ENCODE measurements at places on chromosomes 11 and 22.
A peak's percentile ranks its signal among the peaks of the same experiment; 100 is the strongest.

- DNase-seq: no peak
Measured at GRCh38 chr11:37519781-37520180, 921.7 kb upstream of the RAG2 start.

GRCh38 chr22:28670161-28670560 lies 9.5 kb downstream of the TTC28 start:
- no peak for DNase-seq

GRCh38 chr11:30775233-30775522 lies 189.0 kb upstream of the MPPED2 start:
- DNase-seq: no peak

GRCh38 chr11:94544646-94545263 lies 1.0 kb downstream of the FUT4 start:
- DNase-seq: no peak

DNA sequence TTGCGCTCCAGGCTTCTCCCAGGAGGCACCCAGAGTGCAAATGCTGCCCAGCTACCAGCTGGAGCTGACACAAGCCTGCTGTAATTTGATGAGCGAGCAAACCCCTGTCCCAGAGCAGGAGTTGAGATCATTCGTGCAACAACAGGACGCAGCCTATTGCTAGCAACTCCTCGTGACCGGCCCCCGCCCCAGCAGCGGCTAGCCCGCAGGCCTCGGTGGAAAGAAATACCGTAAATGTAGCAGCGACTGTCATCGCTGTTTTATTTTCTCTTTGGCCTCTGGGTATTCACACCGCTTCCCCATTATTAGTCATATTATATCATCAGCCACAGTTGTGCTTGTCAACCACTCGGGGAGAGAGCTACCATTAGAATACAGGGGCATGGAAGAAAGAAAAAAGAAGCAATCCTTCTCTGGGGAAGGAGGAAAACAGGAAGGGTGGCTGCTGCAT lies 59.2 kb upstream of the ATXN10 start:
- DNase-seq: peak; percentile 27

DNA sequence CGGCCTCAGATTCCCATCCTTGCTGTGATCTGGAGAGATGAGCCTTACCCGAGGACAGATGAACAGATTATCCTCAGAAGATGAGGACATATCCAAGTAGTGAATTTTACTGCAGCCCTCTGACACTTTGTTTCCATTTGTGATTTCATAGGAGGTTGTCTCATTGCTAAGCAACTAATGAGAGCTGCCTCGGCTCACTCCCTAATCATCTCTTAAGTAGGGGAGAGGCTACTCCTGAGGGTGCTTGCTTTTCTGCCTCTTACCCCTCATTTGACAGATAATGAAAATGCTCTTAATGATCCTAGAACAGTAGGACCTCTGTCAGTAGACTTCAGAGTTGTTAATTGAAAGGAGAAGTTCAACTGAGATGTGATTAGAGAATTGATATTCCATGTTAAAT lies 150.9 kb downstream of the TBC1D22A start:
- no peak for DNase-seq

GRCh38 chr22:33875316-33875715 lies 45.0 kb downstream of the LARGE1 start:
- no peak for DNase-seq

DNA sequence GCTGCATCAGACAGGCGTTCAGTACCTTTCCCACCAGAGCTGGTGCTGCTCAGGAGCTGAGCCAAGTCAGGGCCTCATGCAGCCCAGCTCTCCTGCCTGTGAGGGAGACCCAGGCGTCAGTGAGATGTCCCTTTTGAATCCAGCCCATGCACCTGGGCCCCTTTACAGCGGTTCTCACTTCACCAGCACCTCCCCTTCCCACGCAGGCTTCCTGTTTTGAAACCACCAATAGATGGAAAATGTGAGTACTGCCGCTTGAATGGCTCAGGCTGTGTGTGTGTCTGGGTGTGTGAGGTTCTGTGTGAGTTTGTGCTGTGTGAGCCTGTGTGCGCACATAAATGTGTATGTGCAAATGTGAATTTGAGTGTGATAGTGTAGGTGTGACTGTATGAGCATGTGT lies 88.4 kb downstream of the UBASH3B start:
- peak; percentile 61 for DNase-seq

GRCh38 chr22:39117585-39118191 lies 20.6 kb downstream of the APOBEC3H start:
- DNase-seq: peak; percentile 75

GRCh38 chr11:70536051-70536877 lies 137.9 kb downstream of the CTTN start:
- DNase-seq: no peak

GRCh38 chr11:117570701-117571100 lies 226.3 kb downstream of the DSCAML1 start:
- no peak for DNase-seq

GRCh38 chr11:111046291-111046690 lies 199.2 kb upstream of the POU2AF2 start:
- DNase-seq: no peak

- DNase-seq: no peak
Measured at GRCh38 chr11:8065031-8065430, 16.0 kb upstream of the TUB start.

DNA sequence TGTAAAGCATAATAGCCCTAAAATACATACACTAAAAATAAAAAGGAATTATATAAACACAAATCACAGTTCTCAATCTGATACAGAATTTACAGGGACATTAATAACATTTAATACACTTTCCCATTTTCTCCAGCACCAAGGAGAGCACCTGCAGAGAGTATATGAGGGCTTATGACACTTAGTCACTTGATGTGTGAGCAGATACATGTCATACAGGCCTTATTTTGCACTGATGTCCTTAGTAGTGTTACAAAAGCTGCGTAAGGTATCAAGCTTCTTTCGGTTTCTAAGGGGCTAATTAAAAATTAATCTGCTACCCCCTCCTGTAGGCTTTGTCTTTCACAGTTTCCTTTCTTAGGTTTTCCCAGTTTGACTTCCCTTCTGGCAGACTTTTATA lies 61.3 kb downstream of the TRIM44 start:
- DNase-seq: no peak

GRCh38 chr11:116357784-116358544 lies 414.8 kb downstream of the BUD13 start:
- no peak for DNase-seq

DNA sequence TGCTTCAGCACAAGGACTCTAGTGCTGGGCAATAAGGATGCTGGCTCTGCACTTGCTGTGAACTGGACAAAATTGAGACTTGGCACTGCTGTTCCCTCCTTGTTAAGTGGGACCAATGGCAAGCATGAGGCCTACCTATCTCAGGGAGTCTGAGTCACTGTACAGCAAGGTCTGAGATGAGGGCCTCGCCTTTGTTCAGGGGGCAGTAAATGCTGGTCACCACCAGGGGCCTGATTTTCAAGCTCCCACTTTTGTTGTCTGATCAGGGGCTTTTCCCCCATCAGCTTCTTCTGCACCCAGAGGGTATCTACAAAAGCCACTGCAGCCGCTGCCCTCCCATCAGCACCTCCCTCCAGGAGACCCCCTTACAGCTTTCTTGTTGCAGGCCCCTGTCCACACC lies 22.8 kb downstream of the DHCR7 start:
- no peak for DNase-seq

GRCh38 chr11:113578033-113578380 lies 102.8 kb upstream of the DRD2 start:
- DNase-seq: no peak

DNA sequence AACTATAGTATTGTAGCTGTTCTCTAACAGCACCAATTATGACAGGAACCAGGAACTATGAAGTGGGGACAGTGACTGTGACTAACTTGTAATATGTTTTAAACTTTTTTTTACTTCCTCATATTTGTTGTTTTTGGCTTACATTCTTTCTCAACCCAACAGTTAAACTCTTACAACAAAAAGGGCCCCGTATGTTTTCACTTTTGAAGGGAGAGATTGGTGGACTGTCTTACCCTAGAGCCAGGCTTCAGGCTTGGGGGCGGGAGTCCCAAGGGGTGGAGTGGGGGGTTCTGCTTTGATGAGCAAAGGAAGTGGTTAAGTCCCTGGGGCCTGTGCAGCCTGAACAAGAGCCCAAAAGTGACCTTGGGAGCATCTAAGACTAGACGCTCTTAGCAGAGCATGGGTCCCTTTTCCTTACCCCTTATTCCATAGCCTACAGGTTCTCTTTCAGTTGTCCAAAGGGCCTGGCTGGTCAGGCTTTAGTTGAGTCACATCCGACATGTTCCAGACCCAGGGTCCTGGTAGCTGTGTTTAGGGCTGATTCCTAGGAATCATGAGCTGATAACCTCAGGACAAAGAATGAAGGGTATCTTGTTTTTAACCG lies 38.8 kb downstream of the STIM1 start:
- no peak for DNase-seq

GRCh38 chr11:80586464-80586863 lies 1145.6 kb upstream of the TENM4 start:
- DNase-seq: no peak

DNA sequence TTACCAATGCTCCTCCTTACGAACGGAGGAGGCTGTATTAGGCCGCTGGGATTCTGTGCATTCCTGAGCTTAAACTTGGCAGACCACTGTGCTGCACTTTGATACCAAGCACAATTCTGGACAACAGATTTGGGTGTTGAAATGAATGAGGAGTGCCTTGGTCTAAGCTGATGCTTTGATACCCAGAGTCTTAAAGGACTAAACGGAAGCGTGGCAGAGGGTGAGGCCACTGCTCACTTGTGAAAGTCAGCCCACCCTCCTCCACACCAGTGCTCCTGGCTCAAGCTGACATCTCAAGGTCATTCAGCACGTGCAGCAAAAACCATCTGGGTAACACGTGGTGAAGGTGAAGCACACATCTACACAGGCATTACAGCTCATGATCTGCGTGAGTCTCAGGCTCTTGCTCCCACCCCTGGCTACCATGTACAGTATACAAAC lies 85.9 kb downstream of the MICAL3 start:
- no peak for DNase-seq

GRCh38 chr11:95293116-95293515 lies 62.1 kb upstream of the SESN3 start:
- no peak for DNase-seq

- no peak for DNase-seq
Measured at GRCh38 chr11:108338750-108339149, 115.9 kb downstream of the ATM start.
